ENCODE measurements at places on chromosomes 12 and 14. TPM values are rescaled to one million over a fixed set of nuclear protein-coding genes. Genes with fewer than 3 reads are reported as not detected.

NGB gene
- polyA plus RNA-seq, result 0.16 TPM

LTBP2 gene
- 56.3 TPM for polyA plus RNA-seq

C12orf56 gene
- polyA plus RNA-seq, result 0.09 TPM

- no peak for DNase-seq
Measured at GRCh38 chr14:27387463-27387862, 789.6 kb upstream of the NOVA1 start.

- DNase-seq, result peak; percentile 97
Measured at GRCh38 chr12:95648990-95649791, 97.9 kb upstream of the USP44 start.

GRCh38 chr14:67622675-67623074 is 3.0 kb downstream of the ARG2 start:
- DNase-seq, result peak; percentile 59

All from mammary epithelial cell (primary cell).